CD4-positive, alpha-beta T cell treated with Interleukin-1 beta for 1 hour (primary cell): ENCODE measurements at places on chromosomes 5 and 9.

DNA sequence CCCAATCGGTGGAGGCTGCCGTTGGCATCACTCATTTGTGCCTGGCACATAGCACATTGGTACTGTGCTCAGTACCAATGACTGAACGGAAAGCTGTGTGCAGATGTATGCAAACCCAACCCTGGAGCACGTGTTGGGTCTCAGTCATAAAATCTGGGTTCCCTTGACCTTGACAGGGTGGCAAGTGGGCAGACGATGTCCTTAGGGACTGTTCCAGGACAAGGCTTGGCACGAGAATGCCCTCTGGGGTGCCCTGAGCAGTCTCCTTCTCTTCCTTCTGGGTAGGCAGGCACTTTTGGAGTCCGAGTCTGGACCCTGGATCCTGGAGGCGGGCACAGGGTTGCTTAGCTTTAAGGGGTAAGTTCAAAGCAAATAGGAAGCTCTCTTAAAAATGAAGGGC, 75.8 kb downstream of the MACROH2A1 start:
- no peak for DNase-seq

DNA sequence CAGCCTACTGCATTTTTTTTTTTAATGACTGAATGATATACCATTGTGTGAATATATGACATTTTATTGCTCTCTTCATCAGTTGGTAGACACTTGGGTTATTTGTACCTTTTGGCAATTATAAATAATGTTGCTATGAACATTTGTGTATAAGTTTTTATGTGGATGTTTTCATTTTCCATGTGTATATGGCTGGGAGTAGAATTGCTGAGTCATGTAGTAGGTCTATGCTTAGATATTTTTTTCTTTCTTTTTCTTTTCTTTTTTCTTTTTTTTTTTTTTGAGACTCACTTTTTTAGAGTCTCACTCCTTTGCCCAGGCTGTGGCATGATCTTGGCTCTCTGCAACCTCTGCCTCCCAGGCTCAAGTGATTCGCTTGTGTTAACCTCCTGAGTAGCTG, 32.9 kb upstream of the FAM120AOS start:
- no peak for DNase-seq

DNA sequence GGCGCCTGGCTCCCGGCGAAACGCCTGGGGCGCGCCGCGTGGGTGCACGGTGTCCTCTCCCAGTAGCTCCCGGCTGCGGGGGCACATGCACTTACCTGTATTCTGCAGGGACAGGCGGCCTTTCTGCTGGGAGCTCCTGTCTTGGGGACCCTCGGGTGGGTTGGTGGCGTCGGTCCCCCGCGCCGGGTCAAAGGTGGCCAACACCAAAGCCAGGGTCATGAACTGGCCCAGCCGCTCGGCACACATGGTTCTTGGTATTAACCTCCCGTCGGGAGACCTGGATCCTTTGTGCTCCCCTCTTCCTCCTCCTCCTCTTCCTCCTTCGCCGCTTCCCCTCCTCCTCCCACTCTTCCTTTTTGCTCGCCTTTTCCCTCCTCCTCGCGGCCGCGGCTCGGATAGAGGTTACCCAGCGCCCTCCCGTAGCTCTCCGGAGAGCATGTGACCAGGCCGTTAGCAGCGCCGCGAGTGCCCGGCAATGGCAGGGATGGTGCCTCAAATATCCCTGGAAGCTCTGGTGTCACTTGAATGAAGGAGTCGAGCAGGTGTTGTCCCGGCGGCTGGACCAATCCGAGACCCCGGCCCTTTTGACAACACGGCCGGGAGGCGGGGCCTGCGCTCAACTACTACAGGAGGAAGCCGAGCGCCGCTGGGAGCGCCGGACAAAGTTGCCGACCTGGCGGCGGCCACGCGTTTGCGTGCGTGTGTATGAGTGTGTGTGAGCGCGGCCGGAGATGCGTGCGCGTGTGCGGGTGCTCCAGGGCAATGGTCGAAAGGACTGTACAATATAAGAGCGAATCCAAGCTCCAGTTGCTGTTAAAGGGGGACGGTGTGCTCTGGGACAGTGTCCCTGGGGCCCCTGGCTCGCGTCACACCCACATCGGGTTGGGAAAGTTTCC, at the start of gene STC2:
Gene STC2 (minus strand): TSS at position 467 of the 896 bp plus-strand sequence. CDS start 221 bp downstream, at position 246.
- DNase-seq: no peak

GRCh38 chr5:38023799-38024198, 184.0 kb upstream of the GDNF start:
- no peak for DNase-seq

DNA sequence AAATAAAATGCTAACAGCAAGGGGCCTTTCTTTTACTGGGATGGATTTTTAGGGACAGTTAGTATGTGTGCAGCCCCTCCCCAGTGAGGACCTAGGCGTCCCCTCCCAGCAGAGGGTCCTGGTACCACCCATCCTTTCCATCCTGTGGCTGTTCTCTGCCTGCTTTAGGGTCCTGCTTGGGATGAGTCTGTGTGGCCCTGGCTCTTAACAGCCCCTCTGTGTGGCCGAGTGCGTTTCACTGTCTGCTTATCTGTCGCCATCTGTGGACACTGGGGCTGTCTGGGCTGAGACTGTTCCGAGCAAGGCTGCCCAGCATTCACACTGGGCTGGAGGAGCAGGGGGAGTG, 17.0 kb downstream of the WNK2 start:
- no peak for DNase-seq

GRCh38 chr9:136089697-136090045, 5.4 kb downstream of the NACC2 start:
- DNase-seq: peak; percentile 59
